G401 (cell line): ENCODE measurements at places on chromosomes 13 and 19.

- DNase-seq, result no peak
These were observed 187.6 kb downstream of the STK24 start for GRCh38 chr13:98389319-98389718.

DNA sequence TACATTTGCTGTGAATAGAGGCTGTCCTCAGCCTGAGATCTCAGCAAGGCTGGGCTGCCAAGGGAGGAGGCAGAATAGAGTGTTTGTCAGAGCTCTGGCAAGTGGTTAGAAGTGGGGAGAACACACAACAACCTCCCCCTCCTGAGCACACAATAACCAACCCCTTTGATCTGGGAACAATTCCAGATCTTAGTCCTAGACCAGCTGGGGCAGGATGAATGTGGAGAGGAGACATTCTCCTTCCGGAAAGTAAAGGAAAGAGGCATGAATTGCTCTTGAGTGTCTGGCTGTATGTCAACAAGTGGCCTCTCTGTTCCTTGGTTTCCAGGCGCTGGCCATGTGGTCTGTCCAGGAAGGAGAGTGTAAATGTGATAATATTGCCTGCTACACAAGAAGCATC, 114.9 kb upstream of the TMTC4 start:
- DNase-seq, result peak; percentile 25

- no peak for DNase-seq
These were observed 881.4 kb downstream of the UQCRFS1 start for GRCh38 chr19:28331596-28331995.

DNA sequence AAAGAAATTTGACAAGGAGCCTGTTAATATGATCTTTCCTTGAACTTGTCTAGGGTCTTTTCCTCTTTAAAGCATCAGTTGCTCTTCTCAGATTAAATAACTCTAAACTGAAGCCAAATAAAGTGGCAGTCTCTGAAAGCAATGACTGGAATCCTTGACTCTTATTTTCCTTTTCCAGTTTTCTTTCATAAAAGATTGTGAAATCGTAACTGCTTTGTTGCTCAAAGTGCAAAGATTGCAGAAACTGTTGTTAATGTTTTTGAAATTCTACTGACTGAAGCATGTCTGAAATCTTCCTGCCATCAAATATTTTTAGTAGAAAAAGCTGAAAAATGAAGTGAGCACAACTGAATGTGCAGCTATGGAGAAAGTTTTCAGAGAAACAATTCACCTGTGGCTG, 1.9 kb downstream of the NHLRC3 start:
- no peak for DNase-seq

DNA sequence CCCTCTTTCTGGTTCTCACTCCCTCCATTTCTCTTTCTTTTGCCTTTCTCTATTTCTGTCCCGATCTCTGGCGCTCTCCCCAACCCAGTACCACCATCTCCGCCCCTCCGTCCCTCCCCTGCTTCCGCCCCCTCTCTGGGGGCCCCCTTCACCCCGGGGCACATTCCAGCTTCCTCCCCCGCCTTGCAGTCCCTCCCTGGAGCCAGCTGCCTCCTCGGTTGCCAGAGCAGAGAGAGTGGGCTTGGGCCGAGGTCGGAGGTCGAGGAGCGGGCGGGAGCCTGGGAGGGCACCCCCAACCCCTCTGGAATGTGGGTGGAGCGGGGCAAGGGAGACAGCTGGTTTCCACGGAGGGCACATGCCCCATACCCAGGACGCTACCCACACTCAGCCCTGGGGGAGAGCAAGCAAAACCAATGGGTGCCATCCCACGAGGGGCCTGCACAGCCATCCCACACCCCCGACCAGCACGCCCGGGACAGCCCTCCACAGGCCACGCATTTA, 6.5 kb upstream of the CIRBP start:
- DNase-seq, result peak; percentile 25

DNA sequence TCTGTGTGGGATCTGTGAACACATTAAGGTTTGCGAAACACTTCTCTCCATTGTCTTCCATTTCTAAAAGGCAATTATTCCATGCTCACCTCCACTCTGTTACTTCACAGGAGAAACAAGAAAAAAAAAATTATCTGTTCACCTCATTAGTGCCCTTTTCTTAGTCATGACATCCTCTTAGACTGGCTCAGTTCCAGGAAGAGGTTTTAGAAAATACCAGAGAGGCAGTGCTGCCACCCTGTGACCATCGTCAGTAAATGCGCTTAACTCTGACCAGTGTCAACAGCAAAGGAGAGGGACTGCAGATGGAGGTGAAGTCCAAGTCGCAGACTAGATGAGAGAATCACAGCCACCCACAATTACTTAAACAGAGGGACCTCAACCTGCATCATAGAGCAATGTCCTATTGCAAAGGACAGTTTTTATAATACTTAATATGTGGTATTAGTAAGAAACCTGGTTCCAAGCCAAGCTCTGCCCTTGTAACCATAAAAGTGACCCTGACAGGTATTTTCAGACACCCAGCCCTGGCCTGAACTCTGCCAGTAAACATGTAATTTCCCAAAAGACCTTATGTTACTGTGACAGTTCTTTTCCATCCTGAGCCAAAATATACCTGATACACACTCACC, 19.4 kb downstream of the CEACAM21 start:
- peak; percentile 23 for DNase-seq

DNA sequence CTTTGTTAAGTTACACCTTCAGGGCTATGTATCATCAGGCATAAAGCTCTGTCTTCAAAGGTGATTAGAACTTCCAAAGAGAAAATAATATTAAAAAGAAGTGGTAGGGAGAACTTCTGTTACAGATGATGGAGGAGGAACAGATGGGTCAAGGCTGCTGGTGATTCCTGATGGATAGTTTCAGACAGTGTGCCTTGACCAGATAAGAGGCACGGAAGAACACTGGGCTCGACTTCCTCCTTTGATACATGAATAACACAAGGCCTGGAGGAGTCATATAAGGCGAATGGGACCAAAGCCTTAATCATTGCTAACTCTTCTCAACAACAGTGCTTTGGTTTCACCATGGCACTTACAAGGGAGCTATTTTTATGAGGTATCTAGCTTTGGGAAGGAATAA, 128.1 kb upstream of the RXFP2 start:
- no peak for DNase-seq

- no peak for DNase-seq
These were observed 30.4 kb upstream of the HMGB1 start for GRCh38 chr13:30496147-30496546.

GRCh38 chr19:14616407-14616806, 33.5 kb downstream of the CLEC17A start:
- no peak for DNase-seq

DNA sequence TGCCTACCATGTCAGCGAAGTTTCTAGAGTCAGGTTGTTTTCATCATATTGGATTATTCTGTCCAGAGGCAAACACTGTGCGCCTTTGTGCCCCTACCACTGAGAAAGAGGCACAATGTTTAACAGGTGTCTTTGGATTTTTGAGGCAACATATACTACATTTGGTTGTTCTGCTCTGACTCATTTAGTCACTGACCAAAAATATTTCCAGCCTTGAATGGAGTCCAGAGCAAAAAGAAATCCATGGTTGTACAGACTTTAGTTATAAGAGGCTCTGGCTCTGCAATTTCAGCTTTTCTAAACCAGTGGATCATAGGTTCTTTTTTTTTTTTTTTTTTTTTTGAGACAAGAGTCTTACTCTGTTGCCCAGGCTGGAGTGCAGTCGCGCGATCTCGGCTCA, 35.7 kb downstream of the LACC1 start:
- no peak for DNase-seq

DNA sequence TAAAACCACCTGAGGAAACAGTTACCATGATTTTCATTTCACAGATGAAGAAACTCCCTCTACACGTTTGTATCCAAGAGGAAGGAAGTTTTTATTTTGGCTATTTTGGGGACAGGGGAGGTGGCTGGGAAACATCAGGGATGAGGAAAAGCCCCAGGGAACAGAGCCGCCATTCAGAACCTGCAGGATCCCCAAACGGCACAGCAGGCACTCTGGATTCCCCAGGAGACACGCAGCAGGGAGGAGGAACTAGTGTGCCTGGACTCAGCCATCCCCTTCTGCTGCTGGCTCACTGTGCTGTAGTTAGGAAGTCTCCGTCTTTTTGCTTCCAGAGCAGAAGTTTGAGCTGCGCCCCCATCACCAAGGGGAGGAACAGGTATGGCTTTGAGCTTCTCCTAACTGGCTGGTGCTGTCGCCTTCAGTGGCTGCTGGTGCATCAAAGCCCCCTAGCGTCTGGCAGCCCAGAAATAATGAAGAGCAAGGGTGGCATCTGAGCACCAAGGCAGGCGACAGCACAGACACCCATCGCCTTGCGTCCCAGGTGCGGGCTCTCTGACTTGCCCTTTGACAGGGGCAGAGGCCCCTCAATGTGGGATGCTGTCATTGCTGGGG, 4.2 kb downstream of the NAPA start:
- peak; percentile 59 for DNase-seq

DNA sequence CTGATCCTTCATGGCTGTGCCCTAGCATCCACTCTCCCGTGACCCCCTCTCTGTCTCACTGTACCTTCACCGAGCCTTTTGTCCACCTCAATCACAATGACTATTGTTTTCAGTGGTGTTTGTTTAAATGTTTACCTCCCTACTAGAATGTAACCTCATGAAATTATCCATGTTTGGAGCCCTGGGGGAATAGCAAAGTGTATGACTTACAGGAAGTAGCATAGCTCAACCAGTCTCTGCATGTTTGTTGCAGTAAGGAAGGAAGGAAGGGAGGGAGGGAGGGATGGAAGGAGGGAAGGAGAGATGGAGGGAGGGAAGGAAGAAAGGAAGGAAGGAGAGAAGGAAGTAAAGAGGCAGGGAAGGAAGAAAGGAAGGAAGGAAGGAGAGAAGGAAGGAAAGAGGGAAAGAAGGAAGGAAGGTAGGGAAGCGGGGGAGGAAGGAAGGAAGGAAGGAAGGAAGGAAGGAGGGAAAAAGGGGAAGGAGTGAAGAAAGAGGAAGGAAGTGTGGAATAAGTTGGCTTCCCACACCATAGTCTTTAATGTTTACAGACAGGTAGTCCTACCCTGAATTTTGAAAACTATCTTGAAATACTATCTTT, 421.4 kb downstream of the COG6 start:
- no peak for DNase-seq

DNA sequence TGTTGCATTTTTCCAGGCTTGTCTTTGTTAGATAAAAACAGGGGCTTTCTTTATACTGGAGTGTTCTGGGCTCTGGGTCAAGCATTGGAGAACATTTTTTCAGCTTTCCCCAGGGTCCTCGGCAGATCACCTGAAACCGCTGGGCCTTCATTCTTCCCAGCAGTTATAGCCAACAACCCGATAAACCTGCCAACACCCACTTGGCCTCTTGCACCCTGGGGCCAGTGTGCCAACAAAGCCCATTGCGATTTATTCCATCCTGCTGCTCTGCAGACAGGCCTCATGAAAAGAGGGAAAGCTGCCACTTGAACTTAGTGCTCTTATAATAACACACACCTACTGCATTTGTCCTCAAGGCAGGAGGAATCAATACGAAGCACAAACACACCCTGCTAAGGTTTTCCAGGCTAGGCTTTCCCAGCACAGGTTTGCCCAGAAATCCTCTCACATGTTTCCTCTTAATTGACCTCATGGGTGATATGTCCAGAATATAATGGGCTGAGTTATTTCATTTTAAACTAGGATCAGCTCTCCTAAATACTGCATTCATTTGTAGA, 669.3 kb downstream of the LIG4 start:
- DNase-seq, result no peak

DNA sequence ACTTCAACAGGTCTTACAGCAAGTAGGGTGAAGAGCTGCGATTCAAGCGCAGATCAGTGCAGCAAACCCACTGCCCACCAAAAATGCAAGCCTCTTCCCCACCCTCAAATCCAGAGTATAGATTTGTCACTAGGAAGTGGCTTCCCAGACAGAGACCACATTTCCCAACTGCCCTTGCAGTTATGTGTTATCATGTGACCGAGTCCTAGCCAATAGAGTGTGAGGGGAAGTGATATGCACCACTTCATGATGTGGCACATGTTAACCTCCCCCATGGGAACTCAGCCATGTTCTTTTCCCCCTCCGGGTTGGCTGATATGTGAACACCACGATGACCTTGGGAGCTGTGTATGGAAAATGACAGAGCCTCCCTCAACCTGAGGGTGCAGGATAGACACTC, 50.8 kb downstream of the MBD3L2B start:
- DNase-seq, result no peak

- DNase-seq, result no peak
These were observed 12.7 kb downstream of the CEACAM21 start for GRCh38 chr19:41588497-41589209.

GRCh38 chr19:40174092-40174491, 17.1 kb upstream of the MAP3K10 start:
- DNase-seq, result no peak

- DNase-seq, result peak; percentile 65
These were observed 845 bp downstream of the SPRY2 start for GRCh38 chr13:80339912-80340650.

DNA sequence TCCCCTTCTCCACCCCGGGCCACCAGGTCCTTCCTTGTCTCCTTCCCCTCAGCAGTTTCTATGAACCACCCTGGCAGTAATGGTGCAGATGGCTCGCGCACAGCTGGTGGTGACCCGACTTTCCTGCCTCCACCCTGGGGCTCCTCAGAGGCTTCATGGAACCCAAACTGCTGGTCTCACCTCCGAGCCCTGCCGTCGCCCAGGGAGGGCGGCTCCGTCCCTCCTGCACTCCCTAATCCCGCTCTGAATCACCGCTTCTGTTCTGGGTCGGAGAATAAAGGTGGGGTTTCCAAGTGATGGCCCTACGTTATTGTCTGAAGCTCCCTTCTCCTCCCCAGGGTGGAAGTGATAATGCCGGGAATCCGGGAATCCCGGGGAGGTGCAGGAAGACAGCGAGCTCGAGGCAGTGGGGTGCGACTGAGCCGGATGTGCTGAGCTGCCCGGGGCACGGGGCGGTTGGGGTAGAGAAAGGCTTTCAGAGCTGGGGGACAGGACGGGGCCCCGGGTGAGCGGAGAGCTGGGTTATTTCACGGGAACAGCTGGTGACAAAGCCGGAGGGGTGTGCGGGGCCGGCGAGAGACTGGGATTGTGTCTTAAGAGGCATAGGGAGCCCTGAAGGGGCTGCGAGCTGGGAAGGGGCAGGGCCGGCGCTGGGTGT, 711 bp downstream of the FUT2 start:
- DNase-seq, result peak; percentile 53

DNA sequence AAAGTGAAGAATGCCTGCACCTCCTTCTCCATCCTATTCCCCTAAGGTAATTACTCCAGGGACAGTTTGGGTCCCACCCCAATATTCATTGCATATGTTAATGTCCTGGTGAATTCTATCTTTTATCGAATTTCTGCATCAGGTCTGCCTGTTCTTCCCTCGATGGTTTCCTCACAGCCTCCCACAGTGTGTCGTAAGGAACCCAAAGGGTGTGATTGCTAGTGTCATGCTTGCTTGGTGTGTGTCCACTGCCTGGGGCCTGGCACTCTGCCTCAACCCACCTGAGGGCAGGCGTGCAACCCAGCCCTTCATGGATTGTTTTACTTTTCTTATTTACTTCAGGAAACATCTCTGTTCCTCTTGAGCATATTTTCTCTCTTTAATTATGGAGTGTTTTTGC, 60.2 kb upstream of the CYSLTR2 start:
- no peak for DNase-seq

DNA sequence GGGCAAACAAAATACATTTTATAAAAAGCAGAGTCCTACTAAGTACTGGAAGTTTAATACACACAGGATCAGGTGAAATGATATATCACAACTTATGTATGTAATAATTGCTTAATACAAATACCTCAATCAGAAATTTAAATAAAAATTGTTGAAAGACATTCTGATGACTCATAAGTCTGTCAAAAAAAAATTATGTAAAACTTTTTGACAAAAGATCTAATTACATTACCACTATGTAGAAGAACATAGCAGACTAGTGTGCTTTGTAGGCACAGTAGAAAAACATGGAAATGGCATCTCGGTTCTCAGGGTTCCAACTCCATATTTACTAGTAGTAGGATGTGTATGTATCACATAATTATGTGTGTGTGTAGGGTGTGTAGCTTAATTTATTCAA, 156.2 kb downstream of the DNAJC3 start:
- DNase-seq, result no peak
